ENCODE measurements at places on chromosomes 3 and 15. TPM values are rescaled to one million over a fixed set of nuclear protein-coding genes. Genes with fewer than 3 reads are reported as not detected.

GRCh38 chr15:93290618-93290946 is 201.6 kb upstream of the RGMA start:
- peaks cover 14% of the 10 kb centered on the region for H3K27me3 ChIP-seq
- H3K4me3 ChIP-seq = no peak overlapping the region
- no peak for DNase-seq
- H3K4me1 ChIP-seq = no peaks in the 10 kb centered on the region

GRCh38 chr3:17850448-17850847 is 108.0 kb upstream of the TBC1D5 start:
- peaks cover 13% of the 10 kb centered on the region for H3K27me3 ChIP-seq
- no peaks in the 10 kb centered on the region for H3K4me1 ChIP-seq
- no peak overlapping the region for H3K4me3 ChIP-seq
- no peaks in the 10 kb centered on the region for H3K36me3 ChIP-seq

Gene CIDEC
- total RNA-seq = not detected

- no peak overlapping the region for H3K27ac ChIP-seq
Measured at GRCh38 chr3:42655331-42655888, 1.9 kb downstream of the ZBTB47 start.

Gene HLTF
- total RNA-seq = 19.2 TPM

- no peaks in the 10 kb centered on the region for H3K27me3 ChIP-seq
- no peak overlapping the region for H3K4me3 ChIP-seq
- no peaks in the 10 kb centered on the region for H3K4me1 ChIP-seq
- no peaks in the 10 kb centered on the region for H3K36me3 ChIP-seq
- DNase-seq = no peak
Measured at GRCh38 chr3:130654091-130654490, 92.5 kb downstream of the PIK3R4 start.

DNA sequence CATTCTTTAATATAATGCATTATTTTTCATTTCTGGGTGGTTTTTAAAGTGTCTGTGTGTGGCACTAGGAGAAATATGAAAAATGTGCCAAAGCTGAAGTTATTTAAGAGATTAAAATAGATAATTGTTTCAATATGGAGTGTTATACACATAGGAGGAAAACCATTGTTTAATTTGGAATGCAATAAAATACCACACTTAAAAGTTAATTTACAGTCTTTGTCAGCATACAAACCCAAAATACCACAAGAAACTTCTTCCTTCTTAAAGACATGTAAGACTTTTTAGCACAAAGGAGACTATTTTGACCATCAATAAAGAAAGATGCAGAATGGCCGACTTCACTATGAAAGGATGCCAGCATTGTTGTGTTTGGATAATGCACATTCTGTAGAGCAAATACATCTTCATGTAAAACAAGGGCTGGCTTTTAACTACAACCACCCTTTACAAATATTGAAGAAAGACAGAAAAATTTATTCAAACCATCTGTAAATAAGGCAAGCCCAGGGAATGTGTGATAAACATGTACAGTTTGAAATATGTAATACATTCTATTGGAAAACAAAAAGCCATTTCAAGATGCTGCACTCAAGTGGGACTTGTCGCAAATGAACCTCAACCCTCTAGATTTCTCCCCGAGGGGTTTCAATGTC is 1146.6 kb downstream of the ROBO1 start:
- H3K36me3 ChIP-seq = no peaks in the 10 kb centered on the region
- no peak overlapping the region for H3K27ac ChIP-seq
- H3K4me1 ChIP-seq = no peaks in the 10 kb centered on the region
- H3K4me3 ChIP-seq = no peak overlapping the region
- DNase-seq = no peak

GRCh38 chr3:52458770-52459545 is 3.6 kb downstream of the NISCH start:
- H3K4me3 ChIP-seq = peak overlapping the region; percentile 33
- no peak for DNase-seq

Gene PEX5L
- 1.5 TPM for total RNA-seq

DNA sequence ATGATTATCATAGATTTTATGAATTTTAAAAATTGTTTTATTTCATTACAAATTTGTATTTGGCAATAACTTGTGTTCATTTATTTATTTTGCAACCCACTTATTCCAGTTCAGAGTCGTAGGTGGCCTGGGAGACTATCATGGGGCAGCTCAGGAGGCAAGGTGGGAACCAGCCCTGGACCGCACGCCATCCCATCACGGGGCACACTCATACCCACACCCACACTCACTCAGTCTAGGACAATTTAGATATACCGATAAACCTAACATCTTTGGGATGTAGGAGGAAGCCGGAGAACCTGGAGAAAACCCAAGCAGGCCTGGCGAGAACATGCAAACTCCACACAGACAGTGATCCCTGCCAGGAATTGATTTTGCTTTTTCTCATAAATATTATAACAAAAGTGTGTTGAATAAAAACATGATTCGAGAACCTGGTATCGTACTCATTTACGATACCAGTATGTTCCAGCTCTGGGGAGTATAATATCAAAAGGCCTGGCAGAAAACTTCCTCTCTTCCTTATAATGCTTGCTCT is 205.3 kb downstream of the NFKBIZ start:
- H3K4me1 ChIP-seq = peaks cover 13% of the 10 kb centered on the region
- H3K4me3 ChIP-seq = no peak overlapping the region
- peaks cover 11% of the 10 kb centered on the region for H3K36me3 ChIP-seq
- no peak for DNase-seq

All from natural killer cell treated with Interleukin-12 subunit alpha and Interleukin-12 subunit beta and Interleukin-15 and Interleukin-18, amount 100 ng/mL, for 72 hours (primary cell).